ENCODE measurements at places on chromosomes 16 and 17. TPM values are rescaled to one million over a fixed set of nuclear protein-coding genes. Genes with fewer than 3 reads are reported as not detected.

BRD7 gene
- 43.8 TPM for total RNA-seq

SLFN11 gene
- total RNA-seq = 37.0 TPM

HEXIM1 gene
- total RNA-seq = 6.5 TPM

HEATR9 gene
- total RNA-seq = not detected

ELOB gene
- 495 TPM for total RNA-seq

MEFV gene
- 1.2 TPM for total RNA-seq

MT2A gene
- 122 TPM for total RNA-seq

GRCh38 chr16:67917852-67918236 is 13.8 kb downstream of the CTRL start:
- DNase-seq = no peak

DNA sequence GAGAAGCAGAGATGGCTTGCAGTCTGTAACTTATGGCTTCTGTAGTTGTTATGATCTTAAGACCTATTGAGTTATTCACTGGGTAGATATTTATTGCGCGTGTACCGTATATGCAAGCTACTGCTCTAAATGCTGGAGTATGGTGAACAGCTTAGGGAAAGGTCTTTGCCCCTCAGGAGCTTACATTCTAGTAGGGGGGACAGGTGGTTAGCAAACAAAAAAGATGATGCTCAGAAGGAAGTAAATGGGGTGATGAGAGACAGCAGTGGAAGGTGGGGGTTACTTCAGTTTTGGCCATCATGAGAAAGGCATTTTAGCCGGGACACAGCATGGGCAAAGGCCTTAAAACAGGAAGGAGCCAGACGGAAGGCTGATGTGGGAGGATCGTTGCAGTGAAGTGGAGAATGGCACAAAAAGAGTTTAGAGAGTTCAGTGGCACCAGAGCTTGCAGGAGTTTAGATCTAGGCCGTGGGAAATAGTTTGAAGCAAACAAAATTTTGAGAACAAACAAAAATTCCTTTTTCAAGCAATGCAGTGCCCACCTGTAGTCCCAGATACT is 2.1 kb downstream of the ARMC7 start:
- no peak for DNase-seq

DNA sequence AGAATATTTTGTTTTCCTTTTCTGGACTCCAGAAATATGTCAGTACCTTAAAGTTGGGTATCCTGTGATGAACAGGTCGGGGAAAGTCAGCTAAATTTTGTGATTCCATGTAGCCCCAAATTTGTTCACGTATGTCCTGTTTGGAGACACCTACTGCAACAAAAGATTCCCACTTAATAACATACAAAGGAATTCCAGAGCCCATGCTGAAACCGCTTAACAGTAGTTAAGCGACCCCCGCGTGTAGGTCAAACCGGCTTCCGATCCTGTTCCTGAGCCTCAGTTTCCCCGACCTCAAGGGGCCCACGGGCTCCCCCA is 477 bp downstream of the MTHFSD start:
- DNase-seq = no peak

GRCh38 chr17:56985371-56986162 is 7.6 kb downstream of the SCPEP1 start:
- no peak for DNase-seq

- no peak for DNase-seq
Observed at GRCh38 chr17:61393904-61394629, 5.6 kb upstream of the TBX2 start.

DNA sequence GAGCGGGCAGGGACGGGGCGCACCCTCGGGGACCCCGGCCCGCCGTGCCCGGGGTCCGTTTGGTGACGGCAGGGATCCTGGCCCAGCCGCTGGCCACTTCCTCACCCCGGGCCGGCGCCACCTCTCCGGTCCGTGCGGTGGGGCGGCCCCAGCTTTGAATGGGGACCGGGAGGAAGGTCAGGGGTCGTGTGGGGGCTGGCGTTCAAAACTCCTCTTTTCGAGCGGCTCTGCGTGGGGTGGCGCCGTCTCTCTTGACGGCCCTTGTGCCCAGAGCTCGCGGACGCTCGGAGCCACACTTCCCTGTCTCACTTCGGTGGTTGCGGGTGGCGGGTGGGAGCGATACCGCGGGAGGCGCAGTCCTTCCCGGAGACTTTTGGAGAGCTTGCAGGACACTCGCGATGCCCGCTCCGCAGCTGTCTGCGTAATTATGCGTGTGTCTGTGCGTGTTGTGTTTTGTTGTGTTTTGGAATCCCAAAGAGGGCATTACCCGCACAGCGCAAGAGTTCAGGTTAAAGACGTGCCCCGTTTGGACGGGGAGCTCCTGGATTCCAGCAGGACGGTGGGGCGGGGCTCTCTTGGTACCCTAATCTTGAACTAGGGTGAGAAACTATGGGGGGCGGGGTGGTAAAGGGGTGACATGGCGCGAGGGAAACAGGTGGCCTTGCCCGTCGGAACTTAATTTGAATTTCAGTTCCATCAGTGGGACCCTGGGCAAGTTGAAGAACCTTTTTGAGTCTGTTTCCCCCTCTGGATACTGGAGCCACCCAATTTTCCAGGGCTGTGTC is 637 bp downstream of the PLCG2 start:
- DNase-seq = no peak

GRCh38 chr17:38338053-38338452 is 5.7 kb downstream of the GPR179 start:
- no peak for DNase-seq

DNA sequence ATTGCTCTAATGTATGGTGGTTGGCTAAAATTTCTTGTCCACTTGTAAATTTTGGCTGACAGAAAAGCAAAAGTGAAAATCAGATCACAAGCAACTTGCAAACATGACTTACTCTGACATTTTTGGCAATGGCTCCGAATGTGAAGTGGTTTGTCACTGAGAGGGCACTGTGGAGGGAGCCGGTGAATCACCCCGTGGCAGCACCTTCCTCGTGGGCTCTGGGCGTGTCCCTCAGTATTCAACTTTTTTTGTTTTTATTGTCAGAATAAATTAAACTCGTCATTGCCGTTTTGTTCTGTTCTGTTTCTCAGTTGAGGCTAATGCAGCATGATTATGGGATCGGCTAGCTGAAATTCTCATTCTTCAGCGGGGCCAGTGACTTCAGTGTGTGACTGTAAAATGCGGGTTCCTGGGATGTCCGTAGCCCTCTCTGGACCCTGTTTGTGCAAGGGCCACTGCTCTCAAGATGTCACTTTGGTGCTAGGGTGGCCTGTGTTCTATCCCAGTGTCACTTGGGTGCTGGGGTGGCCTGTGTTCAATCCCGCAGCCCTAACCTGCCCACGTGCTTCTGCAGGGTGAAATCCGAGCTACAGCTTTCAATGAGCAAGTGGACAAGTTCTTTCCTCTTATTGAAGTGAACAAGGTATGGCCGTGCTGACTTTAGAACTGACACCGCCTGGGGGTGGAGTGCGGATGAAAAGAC is 48.8 kb downstream of the RPA1 start:
- no peak for DNase-seq

DNA sequence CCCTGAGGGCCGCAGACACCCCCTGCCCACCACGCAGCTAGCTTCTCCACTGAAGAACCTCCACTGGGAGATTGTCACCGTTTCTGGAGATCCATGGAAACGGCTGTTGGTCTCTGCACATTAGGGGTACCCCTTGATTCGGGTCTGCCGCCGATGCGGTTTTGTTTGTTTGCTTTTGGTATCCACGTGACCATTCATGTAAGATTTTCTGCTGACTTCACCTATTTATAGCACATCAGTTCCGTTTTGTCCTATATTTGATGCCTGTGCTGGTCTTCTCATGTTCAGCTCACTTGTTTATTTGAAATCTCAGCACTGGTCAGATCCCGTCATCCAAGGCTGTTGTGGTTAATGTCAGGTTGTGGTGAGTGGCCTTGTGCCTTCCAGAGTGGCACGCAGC is 21.1 kb downstream of the CRAMP1 start:
- DNase-seq = no peak

DNA sequence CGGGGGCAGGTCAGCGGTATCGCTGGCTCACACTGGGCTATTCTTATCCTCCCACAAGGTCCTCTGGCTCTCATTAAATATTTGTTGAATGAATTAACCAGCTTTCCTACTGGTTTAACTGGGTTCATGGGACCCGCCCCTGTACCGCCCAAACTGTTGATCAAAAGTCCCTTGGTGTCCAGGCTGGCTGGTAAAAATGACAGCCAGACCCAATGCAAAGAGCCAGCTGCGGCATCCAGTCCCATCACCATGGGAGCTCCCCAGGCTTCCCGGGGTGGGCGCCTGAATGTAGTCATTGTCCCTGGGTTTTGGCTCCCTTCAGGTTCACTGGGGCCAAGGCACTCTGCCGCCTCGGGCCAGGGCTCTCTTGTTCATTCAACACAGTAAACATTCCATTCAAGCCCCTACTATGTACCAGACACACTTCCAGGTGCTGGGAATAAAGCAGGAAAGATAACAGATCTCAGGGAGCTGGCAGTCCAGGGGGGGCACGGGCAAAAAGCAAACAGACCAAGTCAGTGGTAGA is 11.7 kb upstream of the ATP2C2 start:
- DNase-seq = peak; percentile 42

- no peak for DNase-seq
Observed at GRCh38 chr17:323181-323580, 29.4 kb downstream of the RPH3AL start.

DNA sequence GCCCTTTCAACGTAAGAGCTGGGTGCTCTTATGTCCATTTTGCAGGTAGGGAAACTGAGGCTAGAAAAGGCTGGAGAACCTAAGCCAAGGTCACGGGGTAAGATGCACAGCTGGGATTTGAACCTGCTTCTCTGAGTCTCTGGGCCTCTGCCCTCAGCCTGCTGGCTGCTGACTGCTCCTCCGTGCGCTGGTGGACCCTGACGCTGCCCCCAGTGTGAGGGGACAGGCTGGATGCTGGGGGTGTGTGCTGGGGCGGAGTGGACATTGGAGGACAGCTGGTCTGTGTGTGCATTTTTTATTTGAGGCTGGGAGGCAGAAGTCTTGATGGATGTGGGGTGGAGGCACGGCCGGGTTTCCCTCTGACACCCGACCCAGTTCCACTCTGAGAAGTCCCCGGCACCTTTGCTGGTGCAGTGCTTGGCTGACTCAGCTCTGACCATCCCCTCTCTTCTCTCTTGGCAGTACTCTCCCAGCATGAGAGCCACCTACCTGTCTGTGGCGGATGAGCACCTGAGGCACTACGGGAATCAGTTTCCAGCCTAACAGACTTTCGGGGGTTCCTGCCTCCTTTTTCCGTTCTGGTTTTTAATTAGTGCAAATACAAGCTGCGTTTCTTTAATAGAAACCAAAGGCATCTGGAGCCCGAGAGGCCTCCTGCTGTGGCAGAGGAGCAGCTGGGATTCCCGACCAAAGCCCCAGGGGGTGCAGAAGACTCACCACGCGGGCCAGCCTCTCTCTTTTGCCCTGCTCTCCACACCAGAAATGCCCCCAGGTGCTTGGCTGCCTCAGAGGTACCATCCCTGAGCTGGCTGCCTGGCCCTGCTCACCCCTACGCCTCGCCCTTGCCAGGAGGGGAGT is 14.1 kb upstream of the DNAI2 start:
- DNase-seq = no peak

GRCh38 chr17:41824086-41824485 is 11.3 kb downstream of the FKBP10 start:
- no peak for DNase-seq

DNA sequence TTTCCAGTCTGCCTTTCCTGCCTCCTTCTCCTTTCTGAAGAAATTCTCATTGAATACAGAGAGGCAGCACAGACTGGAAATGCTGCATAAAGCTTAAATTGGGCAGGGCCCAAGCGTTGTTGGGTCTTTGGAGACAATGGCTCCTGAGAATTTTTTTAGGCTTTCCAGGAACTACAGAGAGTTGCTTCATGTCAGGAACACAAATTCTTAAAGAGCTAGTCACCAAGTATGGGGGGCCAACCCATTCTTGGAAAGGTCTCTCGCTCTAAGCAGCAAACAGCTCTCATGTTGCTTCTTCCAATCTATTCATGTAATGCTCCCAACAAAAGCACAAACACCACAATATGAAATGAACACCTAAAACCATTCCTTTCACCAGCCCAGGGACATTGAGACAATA is 6.9 kb downstream of the HNF1B start:
- DNase-seq = no peak

DNA sequence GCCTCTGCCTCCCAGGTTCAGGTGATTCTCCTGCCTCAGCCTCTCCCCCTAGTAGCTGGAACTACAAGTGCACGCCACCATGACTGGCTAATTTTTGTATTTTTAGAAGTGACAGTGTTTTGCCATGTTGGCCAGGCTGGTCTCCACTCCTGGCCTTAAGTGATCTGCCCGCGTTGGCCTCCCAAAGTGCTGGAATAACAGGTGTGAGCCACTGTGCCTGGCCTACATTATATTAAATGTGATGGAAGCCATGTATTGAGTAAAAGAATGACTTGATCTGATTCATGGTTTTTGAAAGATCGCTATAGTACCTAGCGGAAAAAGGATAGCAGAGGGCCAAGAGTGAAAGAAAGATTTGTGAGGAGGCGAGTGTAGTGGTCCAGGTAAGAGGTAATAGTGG is 2.7 kb upstream of the PPM1D start:
- no peak for DNase-seq

DNA sequence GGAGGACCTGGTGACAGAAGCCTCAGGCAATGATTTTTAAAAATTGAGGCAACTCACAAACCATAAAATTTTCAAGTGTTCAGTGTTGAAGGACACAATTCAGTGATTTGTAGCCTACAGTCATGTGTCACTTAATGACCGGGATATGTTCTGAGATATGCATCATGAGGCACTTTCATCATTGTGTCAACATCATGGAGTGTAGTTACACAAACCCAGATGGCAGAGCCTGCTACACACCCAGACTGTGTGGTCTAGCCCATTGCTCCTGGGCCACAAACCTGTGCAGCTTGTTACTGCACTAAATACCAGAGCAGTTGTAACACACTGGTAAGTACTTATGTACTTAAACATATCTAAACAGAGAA is 1.6 kb downstream of the PRSS41 start:
- DNase-seq = no peak

DNA sequence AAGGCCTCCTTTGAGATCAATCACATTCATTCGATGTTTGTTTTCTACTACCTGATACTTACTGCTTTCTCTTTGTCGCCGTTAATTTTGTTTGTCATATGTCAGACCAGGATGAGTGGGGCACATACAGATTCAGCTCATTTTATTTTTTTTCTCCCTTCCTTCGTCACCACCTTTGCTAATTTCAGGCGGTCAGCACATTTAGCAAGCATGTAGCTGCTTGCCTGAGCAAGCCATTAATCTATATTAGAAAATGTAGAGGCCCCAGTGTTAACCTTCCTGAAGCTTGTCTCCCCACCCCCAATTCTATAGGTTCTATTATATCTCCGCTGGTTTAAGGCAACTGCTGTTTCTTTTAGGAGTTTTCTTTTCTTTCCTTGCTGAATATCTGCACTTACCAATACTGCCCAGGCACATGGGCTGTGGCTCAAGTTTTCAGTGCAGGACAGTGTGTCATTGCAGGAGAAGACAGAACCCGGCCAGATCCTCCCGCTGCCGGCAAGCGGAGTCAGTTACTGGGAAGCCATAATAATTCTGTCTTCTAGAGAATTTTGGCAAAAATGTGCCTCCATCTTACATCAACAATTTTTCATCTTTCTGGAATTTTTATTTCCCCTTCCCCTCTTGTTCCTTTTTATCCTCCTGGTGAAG is 714.3 kb downstream of the WWOX start:
- no peak for DNase-seq

- DNase-seq = peak; percentile 88
Observed at GRCh38 chr17:61504697-61505096, 52.5 kb downstream of the TBX4 start.

GRCh38 chr17:82786427-82786826 is 34.6 kb downstream of the TBCD start:
- no peak for DNase-seq

GRCh38 chr17:21551081-21551881 is 141.0 kb upstream of the KCNJ18 start:
- DNase-seq = peak; percentile 71

- DNase-seq = no peak
Observed at GRCh38 chr17:7113273-7114071, 1.1 kb downstream of the ASGR2 start.

GRCh38 chr17:57539529-57540301 is 205.4 kb downstream of the CCDC182 start:
- DNase-seq = no peak
